ENCODE measurements at places on chromosomes 2 and 18.

DNA sequence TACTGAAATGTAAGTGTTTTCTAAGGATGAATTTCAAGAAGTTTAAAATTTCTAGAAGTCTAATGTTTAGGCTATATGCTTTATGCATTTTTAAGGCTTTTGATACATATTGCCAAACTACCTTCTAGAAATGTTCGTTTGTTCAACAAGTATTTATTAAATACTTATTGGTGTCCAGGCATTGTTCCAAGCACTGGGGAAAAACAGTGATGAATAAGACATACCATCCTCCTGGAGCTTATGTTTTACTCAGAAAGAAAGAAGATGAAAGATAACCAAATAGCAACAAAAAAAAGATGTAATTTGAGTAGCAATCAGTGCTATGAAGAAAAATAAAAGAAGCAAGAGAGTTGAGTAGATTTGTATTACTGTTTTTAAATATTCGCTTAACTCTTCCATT lies 692.9 kb downstream of the SLC4A3 start:
- no peaks in the 10 kb centered on the region for H3K27me3 ChIP-seq
- H3K4me3 ChIP-seq: no peak overlapping the region

GRCh38 chr18:49728542-49728941 lies 84.8 kb downstream of the ACAA2 start:
- peaks cover 58% of the 10 kb centered on the region for H3K4me1 ChIP-seq
- H3K27me3 ChIP-seq: no peaks in the 10 kb centered on the region
- no peaks in the 10 kb centered on the region for H3K36me3 ChIP-seq
- H3K4me3 ChIP-seq: no peak overlapping the region
- no peak for DNase-seq
- peak overlapping the region; percentile 50 for H3K27ac ChIP-seq

DNA sequence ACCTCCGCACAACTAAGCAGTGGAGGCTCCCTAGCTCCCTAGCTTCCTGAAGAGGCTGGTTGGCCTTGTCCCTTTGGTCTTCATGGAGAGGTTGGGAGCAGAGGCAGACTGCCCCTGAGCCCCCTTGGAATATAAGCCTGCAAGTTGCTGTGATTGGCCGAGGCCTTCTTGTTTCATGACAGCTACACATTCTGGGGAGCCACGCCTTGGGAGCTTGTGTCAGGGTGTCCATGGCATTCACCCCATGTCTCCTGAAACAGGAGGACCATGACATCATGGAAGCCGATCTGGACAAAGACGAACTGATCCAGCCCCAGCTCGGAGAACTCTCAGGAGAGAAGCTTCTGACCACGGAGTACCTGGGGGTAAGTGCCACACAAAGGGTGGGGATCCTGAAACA lies 64.0 kb upstream of the B3GNT7 start:
- no peak overlapping the region for H3K4me3 ChIP-seq
- peaks cover 37% of the 10 kb centered on the region for H3K36me3 ChIP-seq
- no peak for DNase-seq
- H3K4me1 ChIP-seq: no peaks in the 10 kb centered on the region
- no peak overlapping the region for H3K27ac ChIP-seq
- no peaks in the 10 kb centered on the region for H3K27me3 ChIP-seq

DNA sequence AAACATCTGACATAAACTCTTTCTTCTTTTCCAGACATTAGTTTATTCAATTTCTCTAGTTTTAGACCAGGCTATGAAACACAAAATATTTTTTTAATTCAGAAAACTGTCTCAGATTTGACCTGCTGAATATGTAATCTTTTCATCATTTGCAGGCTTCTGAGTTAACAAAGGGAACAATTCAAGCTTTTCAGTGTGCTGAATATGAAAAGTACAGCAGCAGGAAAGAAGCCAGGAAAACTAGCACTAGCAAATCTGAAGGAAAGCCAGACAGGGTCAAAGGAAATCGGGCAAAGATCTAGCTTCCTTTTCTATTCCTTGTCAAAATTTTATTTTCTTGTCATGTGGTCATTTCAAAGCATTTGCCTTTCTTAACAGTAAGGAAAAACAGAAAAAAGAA lies 35.3 kb downstream of the ACVR1C start:
- H3K27ac ChIP-seq: no peak overlapping the region
- H3K36me3 ChIP-seq: no peaks in the 10 kb centered on the region
- peaks cover 65% of the 10 kb centered on the region for H3K27me3 ChIP-seq
- DNase-seq: no peak
- no peaks in the 10 kb centered on the region for H3K4me1 ChIP-seq

DNA sequence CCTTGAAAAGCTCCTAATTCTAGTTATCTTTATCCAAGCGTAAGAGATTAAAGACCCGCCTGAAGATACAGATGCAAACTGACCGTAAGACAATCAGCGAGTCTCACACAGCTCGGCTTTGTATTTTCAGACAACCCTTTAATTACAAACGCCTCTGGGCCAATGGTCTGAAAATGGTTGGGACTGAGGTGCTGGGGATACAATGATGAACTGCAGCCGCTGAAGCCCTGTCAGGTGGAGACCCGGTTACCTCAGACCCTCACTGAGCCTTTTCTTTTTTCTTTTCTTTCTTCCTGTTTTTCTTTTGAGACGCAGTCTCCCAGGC lies 715 bp upstream of the CFAP36 start:
- no peaks in the 10 kb centered on the region for H3K27me3 ChIP-seq
- peak overlapping the region; percentile 90 for H3K27ac ChIP-seq
- no peak for DNase-seq
- H3K4me3 ChIP-seq: peak overlapping the region; percentile 95

DNA sequence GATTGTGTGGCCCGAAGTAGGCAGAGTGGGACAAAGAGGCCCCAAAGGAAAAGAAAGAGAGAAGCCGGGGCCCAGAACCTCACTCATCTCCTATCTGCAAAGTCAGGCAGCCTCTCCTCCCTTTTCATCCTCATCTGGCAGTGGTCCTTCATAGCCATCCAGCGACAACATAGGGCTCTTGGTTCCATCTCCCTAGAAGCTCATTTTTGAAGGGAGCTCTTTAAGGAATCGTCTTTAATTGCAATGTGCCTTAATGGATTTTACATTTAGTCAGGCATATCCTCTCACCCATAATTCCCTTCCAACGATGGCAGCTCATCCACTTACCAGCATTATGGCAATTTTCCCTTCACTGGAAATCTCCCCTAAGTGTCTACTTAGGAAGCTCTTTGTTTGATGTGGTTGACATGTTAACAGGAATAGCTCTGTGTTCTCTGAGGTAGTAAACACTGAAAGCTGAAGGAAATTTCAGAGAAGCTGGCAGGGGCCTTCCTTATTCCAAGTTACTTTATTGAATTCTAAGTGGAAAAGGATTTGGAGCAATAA lies 780.6 kb downstream of the TSN start:
- no peaks in the 10 kb centered on the region for H3K27me3 ChIP-seq
- no peaks in the 10 kb centered on the region for H3K36me3 ChIP-seq
- H3K4me1 ChIP-seq: peaks cover 5% of the 10 kb centered on the region

GRCh38 chr2:6556755-6557154 lies 309.0 kb downstream of the CMPK2 start:
- no peaks in the 10 kb centered on the region for H3K4me1 ChIP-seq
- no peak for DNase-seq
- no peak overlapping the region for H3K4me3 ChIP-seq
- H3K36me3 ChIP-seq: no peaks in the 10 kb centered on the region
- H3K27ac ChIP-seq: no peak overlapping the region

GRCh38 chr2:121994238-121995206 lies 239.1 kb downstream of the TSN start:
- H3K27me3 ChIP-seq: peaks cover 52% of the 10 kb centered on the region
- no peaks in the 10 kb centered on the region for H3K36me3 ChIP-seq
- no peak overlapping the region for H3K4me3 ChIP-seq
- DNase-seq: no peak
- H3K27ac ChIP-seq: no peak overlapping the region

DNA sequence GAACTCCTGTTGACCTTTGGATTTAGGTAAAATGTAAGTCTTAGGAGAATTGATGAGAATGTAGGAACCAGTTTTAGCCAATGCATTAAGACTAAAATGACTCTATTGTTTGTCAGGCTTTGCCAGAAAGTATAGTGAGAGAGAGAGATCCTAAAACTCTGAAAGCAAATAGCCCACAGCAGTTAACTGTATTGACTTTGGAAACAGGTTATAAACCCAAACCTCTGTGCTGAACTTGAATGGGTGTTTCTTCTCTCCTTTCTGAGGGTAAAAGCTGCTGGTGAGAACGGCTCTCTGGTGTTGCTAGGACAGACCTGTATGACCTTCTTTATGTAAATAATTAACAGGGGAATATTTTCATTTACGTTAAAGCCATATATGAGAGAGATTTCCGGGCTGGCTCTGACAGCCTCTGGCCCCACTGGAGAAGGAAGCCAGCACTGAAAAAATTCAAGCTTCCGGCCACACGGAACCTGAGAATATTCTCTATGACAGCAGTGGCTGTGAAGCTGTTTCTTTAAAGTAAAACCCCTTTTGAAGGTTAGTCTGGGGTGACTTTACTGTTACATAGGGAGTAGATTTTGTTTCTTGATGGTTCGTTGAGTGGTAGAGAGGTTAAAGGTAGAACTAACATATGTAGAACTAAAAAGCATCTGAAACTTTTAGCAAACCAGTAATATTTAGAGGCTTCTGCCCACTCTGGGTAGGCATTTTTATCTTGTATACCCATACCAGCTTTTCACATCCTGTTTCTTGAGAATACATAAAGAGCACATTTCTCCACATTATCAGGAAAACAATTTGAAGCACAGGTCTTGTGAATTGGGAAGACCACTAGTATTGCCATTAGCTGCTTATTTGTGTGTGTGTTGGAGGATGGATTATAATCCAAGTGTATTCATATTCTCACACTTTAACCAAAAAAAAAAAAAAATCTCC lies 123.8 kb downstream of the SPTBN1 start:
- H3K27ac ChIP-seq: peak overlapping the region; percentile 90
- no peak for DNase-seq
- H3K36me3 ChIP-seq: peaks cover 2% of the 10 kb centered on the region
- H3K4me1 ChIP-seq: peaks cover 75% of the 10 kb centered on the region
- no peaks in the 10 kb centered on the region for H3K27me3 ChIP-seq

DNA sequence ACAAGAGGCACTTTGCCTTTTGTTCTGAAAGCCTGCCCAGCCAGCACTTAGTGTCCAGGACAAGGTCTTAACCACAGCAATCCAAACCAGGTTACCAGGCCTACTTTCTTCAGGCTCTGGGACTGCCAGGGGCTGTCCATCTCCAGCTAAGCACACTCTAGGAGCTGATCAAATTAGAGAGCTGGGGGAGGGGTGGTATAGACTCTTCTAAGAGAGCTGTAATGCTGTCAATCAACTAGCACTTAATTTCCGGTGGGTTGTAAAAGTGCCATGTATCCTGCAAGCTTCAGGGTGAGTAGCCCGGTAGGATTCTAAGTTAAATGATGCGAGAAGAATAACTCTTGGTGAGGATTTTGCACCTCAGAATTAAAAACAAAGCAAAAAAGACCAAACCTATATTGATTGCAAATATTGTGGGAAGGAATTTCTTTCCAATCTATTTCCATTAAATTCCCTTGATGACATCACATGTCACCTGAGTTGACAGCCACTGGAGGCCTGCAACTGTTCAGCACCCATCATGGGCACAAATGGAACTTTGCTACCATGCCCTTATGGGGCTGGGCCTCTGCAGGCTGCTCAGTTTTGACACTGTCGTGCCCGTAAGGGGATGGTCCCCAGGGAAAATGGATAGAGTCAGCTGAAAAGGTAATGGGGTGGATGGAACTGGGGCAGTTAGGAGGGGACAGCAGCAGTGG lies 8.7 kb upstream of the COX7A2L start:
- H3K27me3 ChIP-seq: no peaks in the 10 kb centered on the region
- no peak overlapping the region for H3K27ac ChIP-seq
- peaks cover 29% of the 10 kb centered on the region for H3K4me1 ChIP-seq
- DNase-seq: no peak

DNA sequence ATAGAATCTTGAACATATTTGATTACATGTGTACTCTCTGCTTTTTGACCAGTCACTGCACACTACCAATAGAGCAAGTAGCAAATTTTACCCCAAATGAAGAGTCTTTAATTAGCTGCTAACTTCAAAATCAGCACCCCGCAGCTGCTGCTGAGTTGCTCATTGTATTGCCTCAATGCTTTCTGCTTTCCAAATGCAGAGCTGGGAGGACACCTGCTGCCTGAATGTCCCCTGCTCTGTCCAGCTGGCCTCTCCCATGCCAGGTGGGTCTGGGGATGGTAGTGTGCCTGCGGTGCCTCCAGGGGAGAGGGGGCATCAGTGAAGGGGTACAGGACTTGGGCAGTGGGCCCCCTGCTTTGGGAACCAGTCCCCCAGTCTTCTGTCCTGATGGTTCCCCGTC lies 184.8 kb downstream of the PRKCE start:
- no peak overlapping the region for H3K4me3 ChIP-seq
- peaks cover 5% of the 10 kb centered on the region for H3K27me3 ChIP-seq
- H3K27ac ChIP-seq: no peak overlapping the region
- H3K4me1 ChIP-seq: peaks cover 15% of the 10 kb centered on the region
- H3K36me3 ChIP-seq: peaks cover 2% of the 10 kb centered on the region
- DNase-seq: no peak

- no peak for DNase-seq
- H3K36me3 ChIP-seq: no peaks in the 10 kb centered on the region
- peaks cover 3% of the 10 kb centered on the region for H3K4me1 ChIP-seq
- H3K27ac ChIP-seq: no peak overlapping the region
- H3K4me3 ChIP-seq: peak overlapping the region; percentile 20
Measured at GRCh38 chr2:166539340-166540162, 45.5 kb upstream of the SCN7A start.

GRCh38 chr18:69845593-69846506 lies 101.8 kb downstream of the CD226 start:
- no peak for DNase-seq
- no peak overlapping the region for H3K27ac ChIP-seq
- H3K36me3 ChIP-seq: no peaks in the 10 kb centered on the region
- H3K27me3 ChIP-seq: no peaks in the 10 kb centered on the region
- H3K4me1 ChIP-seq: peaks cover 12% of the 10 kb centered on the region
- H3K4me3 ChIP-seq: no peak overlapping the region

- H3K27ac ChIP-seq: no peak overlapping the region
- no peak for DNase-seq
- no peaks in the 10 kb centered on the region for H3K4me1 ChIP-seq
- no peak overlapping the region for H3K4me3 ChIP-seq
- H3K27me3 ChIP-seq: no peaks in the 10 kb centered on the region
Measured at GRCh38 chr2:1600191-1601066, 143.9 kb downstream of the PXDN start.

- peaks cover 14% of the 10 kb centered on the region for H3K4me1 ChIP-seq
- no peaks in the 10 kb centered on the region for H3K36me3 ChIP-seq
- H3K27me3 ChIP-seq: no peaks in the 10 kb centered on the region
Measured at GRCh38 chr18:3036108-3036507, 23.2 kb upstream of the LPIN2 start.

DNA sequence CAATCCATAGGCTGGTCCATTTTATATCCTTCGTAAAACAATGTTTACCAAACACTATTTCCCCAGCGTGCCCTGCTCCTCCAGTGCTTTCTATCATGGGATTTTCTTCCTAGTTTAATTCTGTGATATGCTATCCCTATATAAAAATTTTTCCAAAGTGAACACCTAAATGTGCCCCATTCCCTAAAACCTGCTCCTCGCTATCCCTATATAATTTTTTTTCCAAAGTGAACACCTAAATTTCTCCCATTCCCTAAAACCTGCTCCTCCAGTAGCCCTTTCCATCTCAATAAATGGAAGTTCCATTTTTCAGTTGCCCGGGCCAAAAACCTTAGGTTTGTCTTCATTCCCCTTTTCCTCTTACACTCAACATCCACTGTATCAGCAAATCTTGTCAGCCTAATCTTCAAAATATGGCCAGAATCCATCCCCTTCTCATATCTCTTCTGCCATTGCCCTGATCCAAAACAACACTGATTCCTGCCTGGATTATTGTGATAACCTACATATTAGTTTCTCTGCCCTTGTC lies 26.1 kb downstream of the APOB start:
- no peaks in the 10 kb centered on the region for H3K4me1 ChIP-seq
- no peak for DNase-seq
- no peaks in the 10 kb centered on the region for H3K36me3 ChIP-seq
- no peak overlapping the region for H3K4me3 ChIP-seq
- peaks cover 13% of the 10 kb centered on the region for H3K27me3 ChIP-seq
